Dermis microvascular lymphatic vessel endothelial cell (primary cell): ENCODE measurements at places on chromosomes 11 and 22.

DNA sequence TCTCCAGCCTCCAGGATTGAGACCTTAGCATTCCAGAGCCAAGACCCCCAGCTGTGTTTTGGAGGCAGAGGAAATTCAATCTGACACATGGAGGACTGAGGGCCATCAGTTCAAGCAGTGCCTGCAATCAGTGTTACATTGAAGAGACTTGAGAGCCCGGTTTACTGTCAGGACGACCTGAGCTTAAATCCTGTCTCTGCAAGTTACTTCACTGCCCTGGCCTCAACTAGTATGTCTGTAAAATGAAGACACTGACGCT lies 35.1 kb downstream of the TRIM29 start:
- no peak for DNase-seq

DNA sequence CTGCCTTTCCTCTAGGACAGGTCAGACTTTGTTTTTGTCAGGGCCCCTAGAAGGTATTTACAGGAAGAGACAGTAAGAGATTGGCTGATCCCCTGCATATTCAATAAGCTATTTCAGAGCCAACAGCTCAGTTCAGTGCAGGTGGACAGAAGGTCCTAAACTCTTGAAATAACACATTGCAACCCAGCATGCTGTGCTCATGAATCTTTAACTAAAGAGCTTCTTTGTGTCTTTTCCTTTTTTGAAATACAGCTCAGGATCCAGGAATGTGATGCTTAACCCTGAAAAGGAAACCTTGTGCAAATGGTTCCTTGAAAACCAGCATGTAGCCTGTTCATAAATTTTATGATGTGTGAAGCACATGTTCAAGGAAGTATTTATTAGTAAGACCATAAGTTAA lies 43.9 kb downstream of the BBOX1 start:
- no peak for DNase-seq

GRCh38 chr11:8779107-8779506 lies 96.5 kb downstream of the RPL27A start:
- DNase-seq = no peak

- no peak for DNase-seq
Observed at GRCh38 chr22:26276529-26277160, 107.4 kb downstream of the SEZ6L start.

GRCh38 chr11:11430431-11430830 lies 77.4 kb upstream of the CSNK2A3 start:
- DNase-seq = no peak

- DNase-seq = peak; percentile 26
Observed at GRCh38 chr11:70397983-70398833, at the start of gene CTTN. TSS of gene CTTN (plus strand) at chr11:70398529. CDS start at chr11:70407298, 8,769 bp downstream.

DNA sequence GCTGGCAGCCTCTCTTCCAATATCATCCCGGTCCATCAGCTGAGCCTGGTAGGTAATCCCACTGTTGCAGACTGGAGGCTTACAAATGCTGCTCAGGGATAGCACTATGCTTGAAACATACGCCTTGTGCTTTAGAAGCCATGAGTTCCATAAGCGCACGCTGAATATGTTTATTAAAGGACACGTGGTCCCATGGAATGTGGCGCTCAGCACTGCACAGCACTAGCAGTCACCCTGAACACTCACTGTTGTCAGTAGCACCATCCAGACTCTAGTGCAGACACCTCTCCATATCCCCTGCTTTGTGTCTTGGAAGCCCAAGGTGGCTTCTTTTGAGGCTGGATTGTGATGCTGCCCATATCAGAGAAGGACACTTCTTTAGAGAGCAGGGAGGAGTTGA lies 120.9 kb downstream of the MAML2 start:
- DNase-seq = no peak

- no peak for DNase-seq
Observed at GRCh38 chr11:20770414-20770946, 101.1 kb downstream of the NELL1 start.

- DNase-seq = peak; percentile 46
Observed at GRCh38 chr11:67584205-67584880, 731 bp downstream of the GSTP1 start.

DNA sequence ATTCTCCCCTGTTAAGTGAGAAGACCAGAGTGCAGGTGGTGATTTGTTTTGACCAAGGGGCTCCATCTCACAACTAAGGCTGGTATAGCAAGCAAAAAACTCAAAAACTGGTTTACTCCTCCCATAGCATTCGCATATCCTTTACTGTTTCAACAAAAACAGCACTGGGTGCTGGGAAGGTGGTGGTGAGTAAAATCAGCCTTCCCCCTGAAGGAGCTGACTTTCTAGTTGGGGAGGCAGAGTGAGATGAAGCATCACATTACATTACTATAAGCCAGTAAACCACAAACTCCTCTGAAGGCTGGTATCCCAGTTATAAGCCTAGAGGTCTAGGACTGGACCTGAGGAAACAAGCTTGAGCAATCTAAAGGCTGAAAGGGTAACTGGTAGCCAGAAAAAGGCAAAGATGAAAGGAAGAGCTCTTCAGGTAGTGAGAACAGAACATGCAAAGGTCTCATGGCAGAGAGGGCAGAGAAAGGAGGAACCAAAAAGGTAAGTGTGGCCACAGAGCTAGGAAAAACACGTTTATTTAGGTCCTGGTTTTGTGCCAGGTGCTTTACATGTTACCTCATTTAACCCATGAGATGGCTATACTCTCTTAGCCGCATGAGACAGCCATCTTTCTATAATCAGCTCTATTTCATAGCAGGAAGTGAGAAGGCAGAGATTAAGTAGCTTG lies 22.3 kb downstream of the TMEM123 start:
- DNase-seq = no peak

DNA sequence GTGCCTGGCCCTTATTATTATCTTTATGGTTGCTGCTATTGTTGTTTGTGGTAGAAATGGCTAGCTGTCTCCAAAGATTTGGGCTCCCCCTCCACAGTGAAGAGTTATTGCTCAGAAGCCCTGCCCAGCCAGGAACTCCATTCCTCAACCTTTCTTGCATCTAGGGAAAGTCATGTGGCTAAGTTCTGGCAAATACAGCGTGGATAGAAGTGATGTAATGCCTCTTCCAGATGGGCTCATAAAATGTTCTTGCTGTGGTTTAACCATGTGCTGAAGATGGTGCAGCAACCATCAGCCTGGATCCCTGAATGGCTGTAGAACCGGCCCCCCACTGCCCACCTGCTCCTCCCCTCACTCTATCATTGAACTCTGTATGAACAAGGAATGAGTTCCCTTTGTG lies 203.5 kb upstream of the E2F8 start:
- no peak for DNase-seq

DNA sequence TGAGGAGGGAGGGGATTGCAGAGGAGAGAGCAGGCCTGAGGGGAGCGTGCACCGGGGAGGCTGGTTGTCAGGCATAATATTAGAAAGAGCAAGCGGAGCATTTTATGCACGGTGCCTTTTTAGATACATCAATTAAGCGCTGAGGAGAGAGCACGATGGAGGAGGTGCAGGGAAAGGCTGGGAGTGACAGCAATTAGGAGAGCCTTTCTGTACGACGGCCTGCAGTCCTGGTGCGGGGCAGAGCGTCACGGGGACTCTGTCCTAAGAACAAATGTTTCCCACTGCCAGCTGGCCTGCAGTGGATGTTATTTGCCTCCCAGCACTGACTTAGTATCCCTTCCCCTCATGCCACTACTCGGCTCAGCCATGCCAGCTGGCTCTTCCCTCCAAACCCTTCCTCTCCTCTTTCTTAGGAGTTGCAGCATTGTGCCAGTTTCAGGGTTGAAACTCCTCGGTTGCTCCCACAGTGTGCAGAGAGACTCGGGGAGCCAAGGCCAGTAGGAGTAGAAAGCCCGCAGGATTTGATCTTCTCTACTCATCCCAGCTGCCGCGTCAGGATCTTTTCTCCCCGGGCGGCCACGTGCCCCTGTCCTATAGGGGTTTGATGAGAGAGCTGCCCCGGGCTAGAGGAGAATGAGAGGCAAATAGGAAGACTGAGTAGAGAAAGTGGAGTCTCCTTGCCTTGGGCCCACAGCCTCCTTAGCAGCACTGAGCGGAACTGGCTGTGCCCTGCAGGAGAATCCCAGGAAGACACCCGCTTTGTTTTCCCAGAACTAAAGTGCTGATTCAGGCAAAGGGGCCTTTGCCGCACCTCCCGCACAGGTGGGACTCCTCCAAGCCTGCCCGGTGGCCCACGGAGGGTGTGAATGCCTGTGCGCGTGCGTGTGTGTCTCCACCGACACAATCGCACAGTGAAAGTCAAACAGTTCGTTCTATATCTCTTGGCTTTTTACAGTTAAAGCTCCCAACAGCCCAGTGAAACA lies 875.3 kb downstream of the NTM start:
- DNase-seq = no peak

DNA sequence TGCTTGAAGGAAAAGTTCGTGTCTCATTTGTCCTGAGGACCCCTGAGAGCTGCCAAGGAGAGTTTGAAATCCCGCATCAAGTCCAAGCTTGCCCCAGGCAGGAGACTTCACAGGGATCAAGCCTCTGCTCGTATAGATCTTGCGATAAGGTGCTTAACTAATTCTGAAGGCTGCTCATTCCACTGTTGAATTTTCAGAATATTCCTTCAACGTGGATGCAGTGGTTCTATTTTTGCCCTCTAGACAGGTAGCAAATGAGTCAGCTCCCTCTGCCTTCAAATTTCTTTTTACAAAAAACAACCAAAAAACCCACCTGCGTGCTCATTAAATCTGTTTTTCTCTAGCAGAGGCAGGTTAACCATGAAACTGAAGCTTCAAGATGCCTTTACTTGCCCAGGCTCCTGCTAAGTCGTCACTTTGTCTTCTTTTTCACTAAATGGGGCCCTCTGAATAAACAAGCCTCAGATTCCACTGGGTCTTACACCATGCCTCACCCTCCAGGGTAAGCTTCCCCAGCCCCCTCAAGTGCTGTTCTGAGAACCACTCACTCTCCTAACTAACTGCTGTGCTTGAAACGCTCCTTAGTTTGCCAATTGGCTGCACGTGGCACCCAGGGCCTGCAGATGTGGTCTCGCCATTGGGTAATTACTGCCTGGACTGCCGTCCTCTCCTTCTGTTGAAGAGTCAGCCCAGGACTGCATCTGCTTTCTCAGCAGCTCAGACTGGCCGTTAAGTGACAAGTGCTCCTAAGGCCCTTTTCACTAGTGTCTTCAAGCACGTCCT lies 105.0 kb downstream of the TRPC6 start:
- no peak for DNase-seq

- DNase-seq = no peak
Observed at GRCh38 chr11:95680169-95680929, 109.2 kb downstream of the FAM76B start.

DNA sequence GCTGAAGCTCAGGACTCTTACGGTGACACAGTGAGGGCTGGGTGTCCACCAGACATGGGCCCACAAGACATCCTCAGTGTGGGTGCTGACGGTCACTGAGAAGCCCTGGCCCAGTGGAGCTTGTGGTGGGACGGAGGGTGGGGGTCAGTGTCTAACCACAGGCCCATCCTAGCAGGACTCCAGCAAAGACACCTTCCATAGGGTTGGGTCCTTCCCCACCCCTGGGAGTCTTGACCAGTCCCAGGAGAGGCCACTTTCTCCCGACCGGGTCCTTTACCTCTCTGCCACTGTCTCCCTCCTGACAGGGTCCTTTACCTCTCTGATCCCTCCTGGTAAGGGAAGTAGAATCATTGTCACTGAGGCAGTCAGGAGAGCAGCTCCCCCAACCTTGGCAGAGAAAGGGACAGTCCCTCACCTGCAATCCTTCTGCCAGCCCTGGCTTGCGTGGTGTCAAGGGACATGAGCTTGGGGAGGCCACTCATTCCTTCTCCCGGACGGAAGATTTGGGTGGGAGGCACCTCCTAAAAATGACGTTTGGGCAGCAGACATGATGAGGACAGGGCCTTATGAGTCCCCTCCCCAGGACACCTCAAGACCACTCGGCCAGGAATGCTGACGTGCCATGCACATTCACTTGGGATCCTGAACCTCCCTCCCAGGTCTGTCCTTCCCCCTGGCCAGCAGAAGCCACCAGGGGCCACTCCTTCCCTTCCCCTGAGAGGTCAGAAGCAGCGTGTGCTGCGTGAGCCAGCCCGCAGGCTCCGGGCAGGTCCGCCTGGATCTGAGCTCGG lies 91.5 kb upstream of the FGF3 start:
- DNase-seq = no peak

GRCh38 chr22:40419718-40420117 lies 49.3 kb downstream of the SGSM3 start:
- DNase-seq = no peak

DNA sequence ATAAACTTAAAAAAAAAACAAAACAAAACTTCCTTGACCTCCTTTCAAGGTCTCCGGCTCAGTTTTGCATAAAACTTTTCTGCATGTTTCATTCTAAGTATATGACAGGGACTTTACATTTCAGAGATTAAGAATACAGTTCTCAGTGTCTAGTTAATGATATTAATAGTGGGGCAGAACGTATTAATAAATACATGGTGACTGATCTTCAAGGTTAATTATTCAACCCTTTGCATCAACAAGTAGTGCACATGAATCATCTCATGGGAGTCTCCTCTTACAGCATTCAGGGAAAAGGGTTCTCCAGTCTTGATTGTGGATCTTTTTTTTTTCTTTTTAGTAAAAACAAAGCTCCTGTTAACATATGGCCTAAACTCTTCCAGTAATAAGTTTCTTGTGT lies 146.8 kb downstream of the KIRREL3 start:
- no peak for DNase-seq

DNA sequence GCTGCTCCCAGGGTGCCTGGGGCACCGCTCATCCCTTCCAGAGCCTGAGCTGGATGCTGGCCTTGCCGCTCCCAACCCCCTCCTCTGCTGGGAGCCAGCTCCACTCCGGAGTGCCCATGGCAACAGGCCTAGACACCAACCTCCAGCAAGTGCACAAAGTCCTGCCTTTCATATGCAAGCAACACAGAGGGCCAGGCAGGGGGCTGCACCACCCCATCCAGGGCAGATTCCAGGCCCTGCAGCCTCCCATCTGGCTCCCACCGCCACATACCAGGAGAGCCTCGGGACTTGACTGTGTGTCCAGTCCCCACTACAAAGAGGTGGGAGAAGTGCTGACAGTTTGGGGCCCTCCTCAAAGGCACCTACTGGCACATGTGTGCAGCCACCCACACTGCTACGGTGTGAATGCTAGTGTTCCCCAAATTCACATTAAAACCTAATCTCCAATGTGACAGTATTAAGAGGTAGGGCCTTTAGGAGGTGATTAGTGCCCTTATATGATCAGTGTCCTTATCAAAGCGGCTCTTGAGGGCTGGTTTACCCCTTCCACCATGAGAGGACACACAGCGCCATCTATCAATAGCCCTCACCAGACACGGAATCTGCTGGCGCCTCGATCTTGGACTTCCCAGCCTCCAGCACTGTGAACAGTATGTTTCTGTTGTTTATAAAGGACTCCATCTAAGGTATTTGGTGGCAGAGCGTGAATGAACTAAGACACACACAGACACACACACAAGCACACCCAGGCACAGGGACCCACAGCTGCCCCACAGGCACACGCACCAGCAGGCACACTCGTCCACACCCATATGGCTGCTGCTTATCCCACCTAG lies 16.2 kb downstream of the ARVCF start:
- DNase-seq = peak; percentile 44

- DNase-seq = no peak
Observed at GRCh38 chr11:74476536-74476935, 9.2 kb upstream of the KCNE3 start.

GRCh38 chr11:86896441-86896841 lies 58.8 kb downstream of the FZD4 start:
- peak; percentile 51 for DNase-seq
